ENCODE measurements at places on chromosomes 5 and 9. TPM values are rescaled to one million over a fixed set of nuclear protein-coding genes. Genes with fewer than 3 reads are reported as not detected.

The CD14 gene
- 4.6 TPM for total RNA-seq

The LRRC19 gene
- total RNA-seq: not detected

The RELL2 gene
- total RNA-seq: 23.9 TPM

The PHPT1 gene
- 25.2 TPM for total RNA-seq

DNA sequence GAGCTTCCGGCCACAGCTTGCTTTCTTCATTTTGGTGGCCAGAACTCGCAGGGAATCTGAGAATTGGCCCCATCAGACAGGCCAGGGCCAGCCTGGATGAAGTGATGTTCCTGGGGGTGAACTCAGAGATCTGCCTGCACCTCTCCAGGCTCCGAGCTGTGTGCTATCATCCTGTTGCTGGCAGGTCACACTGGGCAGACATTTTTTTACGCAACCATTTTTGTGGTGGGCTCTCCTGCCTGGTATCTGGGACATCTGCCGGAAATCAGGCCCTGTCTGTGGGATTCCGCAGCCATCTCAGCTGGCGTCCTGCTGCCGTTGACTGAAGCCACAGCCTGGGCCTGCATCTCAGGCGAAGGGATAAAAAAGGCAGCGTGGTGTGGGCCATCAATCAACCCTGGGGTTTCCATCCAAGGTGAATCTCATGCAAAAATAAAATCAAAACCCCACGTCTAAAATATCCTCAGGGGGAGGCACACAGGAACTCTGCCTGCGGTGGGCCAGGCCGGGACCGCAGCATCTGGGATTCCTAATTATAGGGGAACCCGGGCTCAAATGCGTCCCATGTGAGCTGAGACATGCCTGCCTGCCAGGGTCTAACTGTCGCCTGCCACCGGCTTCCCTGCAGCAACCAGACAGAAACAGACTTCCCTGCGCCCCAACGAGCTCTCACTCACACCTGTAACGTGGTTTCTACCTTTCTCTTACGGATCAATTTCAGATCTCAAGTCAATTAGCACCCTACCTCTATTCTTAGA is 174.3 kb downstream of the SYK start:
- no peak for DNase-seq

DNA sequence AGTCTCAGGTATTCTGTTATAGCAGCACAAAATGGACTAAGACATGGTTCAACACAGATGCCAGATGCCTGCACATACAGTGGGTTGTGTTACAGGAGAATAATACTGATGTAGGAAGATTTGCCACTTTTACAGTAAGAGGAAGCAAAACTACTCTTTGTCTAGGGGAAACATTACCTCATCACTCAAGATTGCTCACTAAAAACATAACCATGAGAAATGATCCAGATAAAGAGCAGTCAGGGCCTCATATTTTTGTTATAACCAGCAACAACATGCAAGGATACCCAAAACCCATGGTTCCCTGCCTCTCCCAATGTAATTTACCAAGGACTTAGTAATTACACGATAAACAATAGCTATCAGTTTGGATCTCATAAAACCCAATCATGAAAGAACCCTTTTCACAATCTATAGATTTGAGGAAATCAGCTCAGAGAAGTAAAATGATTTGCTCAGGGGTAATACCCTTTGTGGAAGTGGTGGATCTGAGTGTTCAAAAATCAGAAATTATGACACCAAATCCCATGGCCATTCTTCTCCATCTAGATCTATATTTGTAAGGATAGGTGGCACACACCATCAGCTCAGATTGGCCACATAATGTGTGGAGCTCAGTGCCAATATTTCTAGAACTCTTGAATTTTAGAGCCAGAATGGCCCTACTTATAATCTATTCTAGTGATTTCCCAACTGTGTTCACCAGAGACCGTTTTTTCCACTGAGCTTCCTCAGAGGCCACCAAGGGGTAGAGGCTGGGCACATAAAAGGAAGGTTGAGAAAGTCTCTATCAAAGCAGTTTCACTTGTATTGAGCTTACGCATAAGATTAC is 27.8 kb downstream of the DPYSL3 start:
- DNase-seq: no peak

- no peak for DNase-seq
Observed at GRCh38 chr9:32606811-32607210, 28.7 kb downstream of the TAF1L start.

GRCh38 chr9:3238236-3238635 is 287.6 kb downstream of the RFX3 start:
- DNase-seq: no peak

- DNase-seq: no peak
Observed at GRCh38 chr5:91443023-91443422, 59.9 kb upstream of the ARRDC3 start.

GRCh38 chr9:8779478-8779877 is 979.9 kb upstream of the DMAC1 start:
- no peak for DNase-seq

DNA sequence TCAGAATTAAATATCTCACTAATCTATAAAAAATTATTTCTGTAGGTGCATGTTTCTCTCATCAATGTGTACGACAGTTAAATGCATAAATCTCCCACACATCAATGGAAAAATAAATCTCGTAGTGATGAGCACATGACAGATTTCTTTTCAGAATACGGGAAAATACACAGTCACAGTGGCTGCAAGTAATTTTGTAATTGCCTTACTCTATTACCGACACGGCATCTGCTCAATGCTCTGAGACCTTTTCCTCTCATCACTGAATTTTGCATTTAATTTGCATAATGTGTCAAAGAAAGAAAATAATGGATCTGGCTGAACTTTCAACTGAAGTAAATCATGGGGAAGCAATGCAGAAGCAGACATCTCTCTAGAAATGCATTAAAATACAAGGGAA is 37.2 kb downstream of the PDE4D start:
- no peak for DNase-seq

DNA sequence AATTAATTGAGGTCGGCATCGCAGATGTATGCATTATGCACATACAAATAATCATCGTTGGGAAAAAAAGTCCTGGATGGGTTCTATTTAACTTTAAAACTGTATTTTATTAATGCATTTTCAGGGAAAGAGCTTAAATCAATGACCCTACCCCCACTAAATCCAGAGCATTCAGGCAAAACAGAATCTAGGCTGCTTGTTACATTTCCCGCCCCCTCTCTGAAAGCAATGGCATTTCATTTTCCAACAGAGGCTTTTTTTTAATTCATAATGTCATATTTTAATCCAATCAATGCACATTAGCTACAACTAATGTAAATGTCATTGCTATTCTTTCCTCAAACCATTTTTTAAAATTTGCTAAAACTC is 117.4 kb upstream of the GRIA1 start:
- DNase-seq: no peak

DNA sequence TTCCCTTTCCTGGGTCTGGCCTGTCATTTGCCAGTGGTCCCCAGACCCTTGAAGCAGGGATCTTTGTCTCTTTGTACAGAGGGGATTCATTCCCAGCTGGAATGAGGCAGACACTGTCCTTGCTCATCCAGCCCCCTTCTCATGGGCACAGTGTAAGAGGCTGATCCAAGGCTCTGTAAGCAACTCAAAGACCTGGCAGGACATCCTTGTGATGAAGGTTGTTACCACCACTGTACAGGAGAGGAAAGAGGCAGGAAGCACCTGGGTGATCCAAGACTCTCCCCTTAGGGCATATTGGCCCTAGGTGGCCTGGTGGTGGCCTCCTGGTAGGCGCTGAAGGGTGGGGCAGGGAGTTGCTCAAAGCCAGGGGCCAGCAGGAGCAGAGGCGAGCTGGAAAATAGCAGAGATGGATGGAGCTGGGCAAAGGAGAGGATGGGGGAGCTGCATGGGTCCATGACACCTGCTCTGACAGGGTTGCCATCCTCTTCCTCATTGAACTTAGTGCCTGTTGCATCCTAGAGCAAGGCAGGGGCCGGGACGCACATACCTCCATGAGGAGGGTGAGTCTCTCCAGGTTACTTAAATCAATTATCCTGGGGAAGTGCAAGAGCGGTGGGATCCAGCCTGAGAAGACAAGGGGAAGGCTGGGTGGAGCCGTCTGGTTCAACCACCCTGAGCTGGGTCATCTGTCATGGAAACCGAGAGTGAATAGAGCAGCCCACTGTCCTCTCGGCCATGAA is 9.8 kb upstream of the GADD45G start:
- DNase-seq: no peak

GRCh38 chr9:5695860-5696259 is 67.0 kb downstream of the RIC1 start:
- DNase-seq: no peak

- no peak for DNase-seq
Observed at GRCh38 chr5:105806596-105806995, 1864.1 kb downstream of the EFNA5 start.

DNA sequence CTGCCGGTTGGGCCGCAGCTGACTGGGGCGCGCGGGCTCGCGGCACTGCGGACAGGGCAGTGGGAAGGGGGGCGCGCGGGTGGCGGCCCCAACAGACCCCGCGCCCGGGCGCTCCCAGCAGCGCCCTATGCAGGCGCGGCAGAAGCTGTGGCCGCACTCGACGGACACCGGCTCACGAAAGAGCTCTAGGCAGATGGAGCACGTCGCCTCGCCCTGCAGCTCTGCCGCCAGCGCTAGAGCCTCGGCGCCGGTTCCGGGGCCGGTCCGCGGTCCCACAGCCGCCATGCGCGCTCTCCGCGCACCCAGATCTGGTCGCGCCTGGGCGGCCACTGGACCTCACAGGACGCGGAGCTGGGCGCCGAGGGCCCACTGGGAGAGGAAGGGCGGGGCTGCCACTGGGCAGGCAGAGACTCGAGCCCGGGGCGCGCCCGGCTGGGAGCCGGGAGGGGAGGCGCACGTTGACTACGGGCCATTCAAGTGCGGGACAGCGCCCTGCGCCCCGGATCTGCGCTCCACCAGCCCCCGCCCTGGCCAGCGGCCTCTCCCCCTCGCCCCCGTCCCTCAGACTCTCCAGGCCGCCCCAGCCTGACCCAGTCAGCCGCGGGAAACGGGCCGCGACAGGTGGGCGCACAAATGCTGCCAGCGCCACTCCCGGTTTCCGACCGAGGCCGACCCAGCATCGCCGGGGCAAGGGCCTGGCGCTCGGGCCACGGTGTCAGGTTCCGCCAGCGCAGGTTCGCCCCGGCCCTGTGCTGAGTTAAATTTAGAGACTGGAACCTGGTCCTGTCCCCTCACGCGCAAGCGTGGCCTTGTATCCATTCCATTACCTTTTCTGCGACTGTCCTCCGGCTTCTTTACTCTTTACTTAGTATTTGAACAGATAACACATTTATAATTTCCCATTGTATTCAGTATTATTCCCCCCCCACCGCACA is at the start of gene TRIM7:
Gene TRIM7, minus strand, starts transcription at position 371 of the 935 bp plus-strand sequence. Its CDS starts 86 bp downstream, at position 285.
- no peak for DNase-seq

GRCh38 chr9:4110562-4110961 is 189.3 kb downstream of the GLIS3 start:
- no peak for DNase-seq

- no peak for DNase-seq
Observed at GRCh38 chr5:61416010-61416409, 84.0 kb downstream of the ZSWIM6 start.

DNA sequence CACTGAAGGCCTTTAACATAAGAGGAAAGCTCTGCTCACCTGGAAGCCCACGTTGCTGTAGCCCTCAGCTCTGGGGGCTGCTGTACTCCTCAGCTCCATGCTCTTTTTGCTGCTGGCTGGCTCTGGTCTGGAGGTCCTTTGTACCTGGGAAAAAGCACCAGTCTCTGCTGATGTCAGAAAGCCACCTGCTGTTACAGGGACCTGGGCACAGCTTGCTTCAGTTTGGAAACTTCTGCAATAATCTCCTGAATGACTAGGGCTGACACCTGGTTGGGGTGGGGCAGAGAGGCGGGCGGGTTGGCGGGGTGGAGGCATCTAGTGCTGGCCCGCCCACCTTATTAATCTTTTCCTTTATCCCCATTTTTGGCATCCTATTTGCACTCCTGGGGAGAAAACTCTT is at the start of gene SLC28A3:
Gene SLC28A3, minus strand, starts transcription at position 224 of the 400 bp plus-strand sequence. Its CDS starts 125 bp downstream, at position 99.
- DNase-seq: no peak

GRCh38 chr5:73199671-73200070 is 26.7 kb downstream of the TMEM174 start:
- no peak for DNase-seq

DNA sequence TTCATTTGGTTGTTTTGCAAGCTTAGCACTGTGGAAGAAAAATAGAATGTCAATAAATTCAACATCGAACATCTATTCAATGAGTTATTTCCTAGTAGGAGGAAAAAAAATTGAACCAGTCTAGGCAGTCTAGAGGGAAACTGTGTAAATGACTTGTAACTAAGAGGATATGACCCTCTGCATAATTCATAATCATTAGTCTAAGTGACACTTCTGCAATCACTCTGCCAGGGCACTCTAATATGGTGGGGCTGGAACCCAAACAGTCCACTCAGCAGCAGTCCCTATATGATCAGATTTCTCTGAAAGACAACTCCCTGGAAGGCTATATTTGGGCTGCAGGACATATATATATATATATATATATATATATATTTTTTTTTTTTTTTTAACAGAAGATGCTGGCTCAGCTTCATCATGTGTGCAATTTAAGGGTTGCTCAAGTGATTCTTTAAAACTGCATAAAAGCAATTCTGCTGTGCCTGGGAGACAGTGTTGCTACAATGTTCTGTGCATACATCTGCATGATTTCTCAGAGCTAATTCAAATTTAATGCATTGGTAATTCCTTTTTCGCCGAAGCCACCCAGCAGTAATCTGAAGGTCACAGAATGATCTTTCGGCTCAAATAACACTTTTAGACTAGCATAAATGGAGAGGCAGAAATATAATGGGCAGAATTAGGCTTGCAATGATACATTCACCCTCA is 482.1 kb upstream of the ZNF608 start:
- no peak for DNase-seq

DNA sequence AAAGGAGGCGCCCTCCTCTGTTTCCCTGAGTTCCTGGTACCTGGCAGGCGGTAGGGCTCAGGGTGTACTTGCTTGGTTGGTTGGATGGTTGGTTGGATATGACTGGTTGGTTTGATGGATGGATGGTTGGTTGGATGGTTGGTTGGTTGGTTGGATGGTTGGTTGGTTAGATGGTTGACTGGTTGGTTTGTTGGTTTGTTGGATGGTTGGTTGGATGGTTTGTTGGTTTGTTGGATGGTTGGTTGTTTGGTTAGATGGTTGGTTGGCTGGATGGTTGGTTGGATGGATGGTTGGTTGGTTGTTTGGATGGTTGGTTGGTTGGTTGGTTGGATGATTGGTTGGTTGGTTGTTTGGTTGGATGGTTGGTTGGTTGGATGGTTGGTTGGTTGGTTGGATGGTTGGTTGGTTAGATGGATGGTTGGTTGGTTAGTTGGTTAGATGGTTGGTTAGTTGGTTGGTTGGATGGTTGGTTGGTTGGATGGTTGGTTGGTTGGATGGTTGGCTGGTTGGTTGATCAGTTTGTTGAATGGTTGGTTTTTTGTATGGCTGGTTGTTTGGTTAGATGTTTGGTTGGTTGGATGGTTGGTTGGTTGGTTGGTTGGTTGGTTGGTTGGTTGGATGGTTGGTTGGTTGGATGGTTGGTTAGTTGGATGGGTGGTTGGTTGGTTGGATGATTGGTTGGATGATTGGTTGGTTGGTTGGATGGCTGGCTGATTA is 6.5 kb upstream of the TMEM250 start:
- no peak for DNase-seq

- DNase-seq: no peak
Observed at GRCh38 chr5:135133698-135134515, 99.9 kb upstream of the PITX1 start.
